ENCODE measurements at places on chromosomes 2 and 18.

- no peak for DNase-seq
Measured at GRCh38 chr2:29606104-29607037, 315.0 kb downstream of the ALK start.

DNA sequence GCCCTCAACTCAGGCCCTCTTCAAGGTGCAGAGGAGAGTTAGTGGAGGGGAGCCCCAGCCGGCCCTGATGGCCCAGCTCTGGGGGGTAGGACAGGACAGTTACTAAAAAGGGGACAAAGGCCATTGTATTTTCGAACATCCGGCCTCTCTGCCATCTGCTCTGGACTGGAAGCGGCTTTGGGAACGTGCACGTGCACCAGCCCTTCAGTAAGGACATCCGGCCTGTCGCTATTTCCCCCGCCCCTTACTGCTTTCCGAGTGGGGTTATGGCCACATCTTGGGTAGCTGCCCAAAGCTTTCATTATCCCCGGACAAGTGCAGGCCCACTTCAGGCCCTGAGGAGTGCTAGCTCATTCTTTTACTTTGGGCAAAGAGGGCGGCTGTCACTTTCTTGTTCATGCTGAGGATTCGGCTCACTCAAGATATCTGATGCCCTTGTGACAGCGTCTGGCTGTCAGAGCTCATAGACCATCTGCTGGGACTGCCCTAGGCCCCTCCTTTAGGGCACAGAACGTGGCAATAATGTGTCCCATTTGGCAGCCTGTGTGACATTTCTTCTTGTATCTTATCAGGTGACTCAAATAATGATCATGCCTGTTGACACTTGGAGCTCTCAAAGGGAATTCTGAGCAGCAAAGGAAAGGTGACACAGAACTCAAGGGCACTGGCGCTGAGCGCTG is 17.5 kb downstream of the SLC4A3 start:
- DNase-seq = no peak

DNA sequence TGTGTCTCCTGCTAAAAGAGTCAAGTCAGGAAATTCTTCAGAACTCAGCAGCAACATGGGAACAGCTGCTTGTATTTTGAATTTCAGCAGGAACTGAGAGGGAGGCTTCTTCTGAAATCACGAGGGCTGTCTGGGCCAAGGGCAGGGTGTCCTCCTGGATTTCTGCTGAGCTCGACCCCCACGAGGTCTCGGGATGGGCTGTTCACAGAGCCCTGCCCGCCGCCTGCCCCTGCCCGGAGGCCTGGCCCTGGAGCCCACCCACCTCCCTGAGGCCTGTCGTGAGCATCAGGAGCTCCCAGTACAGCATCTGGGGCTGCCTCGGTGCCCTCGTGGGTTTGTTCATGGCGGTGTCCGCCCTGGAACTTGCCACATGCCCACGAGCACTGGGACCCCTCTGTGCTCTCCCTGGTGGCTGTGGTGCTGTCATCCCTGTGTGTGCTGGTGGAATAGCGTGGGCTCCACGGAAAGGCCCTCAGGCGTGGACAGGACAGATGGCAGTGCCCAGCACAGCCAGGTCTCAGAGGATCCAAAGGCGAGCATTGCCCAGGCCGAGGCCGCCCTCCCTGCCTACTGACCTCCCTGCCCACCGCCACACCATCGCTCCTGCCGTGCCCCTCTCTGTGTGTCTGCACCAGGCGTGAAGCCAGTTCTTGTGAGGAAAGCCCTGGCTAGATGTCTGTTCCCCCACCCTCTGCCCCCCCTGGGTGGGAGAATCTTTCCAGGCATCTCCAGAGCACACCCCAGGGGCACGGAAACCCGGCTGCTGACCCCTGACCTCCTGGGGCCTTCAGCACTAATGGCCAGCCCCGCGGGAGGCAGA is 25.9 kb downstream of the RAMP1 start:
- DNase-seq = no peak

DNA sequence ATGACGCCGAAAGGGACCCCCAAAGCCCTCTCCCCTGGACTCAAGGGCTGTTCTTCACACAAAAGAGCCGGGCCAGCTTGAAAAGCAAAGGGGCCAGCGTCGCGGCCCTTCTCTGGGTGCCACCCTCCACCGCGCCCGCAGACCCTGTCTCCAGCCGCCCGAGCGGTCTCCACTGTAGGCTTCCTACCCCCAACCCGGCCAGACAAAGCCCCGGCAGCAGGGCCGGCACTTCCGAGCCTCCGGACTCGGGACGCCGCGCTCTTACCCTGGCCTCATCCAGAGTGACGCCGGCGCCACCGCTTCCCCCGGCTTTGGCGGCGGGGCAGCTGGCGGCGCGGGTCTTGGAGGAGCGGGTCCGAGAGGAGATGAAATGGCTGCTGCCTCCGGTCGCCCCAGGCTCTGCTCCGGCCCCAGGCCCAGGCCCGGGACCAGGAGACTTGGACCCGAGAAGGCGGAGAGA is 603 bp downstream of the ATAD2B start:
- DNase-seq = no peak

GRCh38 chr18:48075707-48076093 is 145.2 kb upstream of the SMAD2 start:
- DNase-seq = no peak

DNA sequence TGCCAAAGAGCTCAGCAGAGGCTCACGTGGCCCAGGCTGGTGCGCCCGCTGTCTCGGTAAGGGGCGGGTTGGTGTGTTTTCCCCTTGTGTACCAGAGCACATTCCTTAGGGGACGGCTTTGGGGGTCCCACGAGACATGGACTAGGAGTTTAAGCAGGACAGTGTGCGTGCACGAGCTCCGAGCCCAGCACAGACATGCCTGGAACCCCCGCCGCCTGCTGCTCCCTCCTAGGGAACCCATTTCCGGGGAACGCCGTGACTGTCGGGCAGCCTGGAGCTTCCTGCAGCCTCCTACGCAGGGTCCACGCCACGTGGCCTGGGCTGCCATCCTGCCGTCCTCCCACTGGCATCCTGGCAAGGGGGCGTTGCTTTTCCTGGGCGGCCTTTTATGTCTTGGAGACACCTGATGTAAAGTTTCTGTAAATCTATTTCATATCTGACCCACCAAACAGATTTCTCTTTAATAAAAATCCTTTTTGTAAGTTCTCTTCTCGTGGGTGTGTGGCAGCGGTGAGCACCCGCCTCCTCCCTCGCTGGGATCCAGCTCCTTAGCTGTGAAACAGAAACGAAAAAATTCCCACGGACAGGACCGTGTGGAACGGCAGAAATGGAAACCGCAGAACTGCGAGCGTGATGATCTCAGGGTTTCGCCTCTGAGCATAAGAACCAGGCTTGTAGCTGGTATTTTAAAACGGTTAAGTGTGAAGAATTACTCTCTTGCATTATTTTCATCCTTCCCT is 43.5 kb upstream of the KCNG2 start:
- DNase-seq = no peak

- DNase-seq = no peak
Measured at GRCh38 chr2:233245406-233245805, 6.1 kb upstream of the ATG16L1 start.

- DNase-seq = no peak
Measured at GRCh38 chr2:48174503-48174902, 268.2 kb upstream of the FBXO11 start.

Data from NCI-H1417 treated with DMSO at 0.1 percent for 48 hours (cell line).